ENCODE measurements at places on chromosomes 4 and X.

DNA sequence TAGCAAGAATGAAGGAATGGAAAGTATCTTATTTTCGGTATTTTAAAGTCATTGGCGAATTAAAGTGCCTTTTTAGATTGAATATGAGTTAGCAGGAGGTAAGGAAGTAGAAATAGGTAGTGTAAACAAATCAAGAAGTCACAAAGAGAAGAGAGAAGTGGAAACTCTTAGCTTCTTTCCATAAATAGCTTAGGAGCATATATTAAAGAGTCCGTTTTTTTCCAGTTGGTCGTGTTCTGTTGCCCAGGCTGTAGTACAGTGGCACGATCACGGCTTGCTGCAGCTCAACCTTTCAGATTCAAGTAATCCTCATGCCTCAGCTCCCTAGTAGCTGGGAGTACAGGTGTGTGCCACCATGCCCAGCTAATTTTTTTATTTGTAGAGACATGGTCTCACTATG lies 56.4 kb downstream of the UBE2K start:
- DNase-seq, result no peak

DNA sequence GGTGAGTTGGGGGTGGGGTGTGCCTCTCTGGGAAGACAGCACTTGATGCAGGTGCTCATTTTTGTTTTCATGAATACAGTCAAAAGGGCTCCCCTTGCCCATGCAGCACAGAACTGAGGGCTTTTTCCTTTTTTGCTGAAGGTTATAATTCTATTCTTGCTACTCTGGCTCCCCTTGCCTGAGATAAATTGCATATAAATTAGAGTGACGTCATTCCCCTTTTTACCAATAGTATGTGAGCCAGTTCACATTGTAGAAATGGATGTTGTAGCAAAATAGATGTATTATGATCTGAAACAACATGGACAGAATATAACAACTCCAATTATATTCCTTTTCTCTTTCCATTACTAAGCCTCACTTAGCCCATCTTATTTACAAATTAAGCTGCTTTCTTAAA lies 28.4 kb downstream of the CXorf58 start:
- no peak for DNase-seq

DNA sequence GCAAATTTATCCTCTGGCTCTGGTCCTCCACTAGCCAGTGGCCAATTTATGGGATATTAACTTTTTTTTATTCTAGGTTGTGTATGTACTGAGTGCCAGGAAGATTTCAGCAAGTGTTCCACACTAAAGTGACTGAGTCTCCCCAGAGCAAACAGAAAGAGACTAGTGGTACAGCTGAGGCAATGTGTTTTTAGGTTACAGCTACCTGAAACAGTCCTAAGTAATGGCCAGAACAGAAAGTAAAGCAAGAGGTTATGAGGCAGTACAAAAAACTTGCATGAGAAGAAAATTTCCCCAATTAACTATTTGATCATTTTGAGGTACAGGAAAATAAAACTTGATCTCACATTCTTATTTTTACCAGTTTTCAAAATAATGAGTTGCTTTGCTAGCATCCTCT lies 31.2 kb downstream of the PRDM8 start:
- no peak for DNase-seq

DNA sequence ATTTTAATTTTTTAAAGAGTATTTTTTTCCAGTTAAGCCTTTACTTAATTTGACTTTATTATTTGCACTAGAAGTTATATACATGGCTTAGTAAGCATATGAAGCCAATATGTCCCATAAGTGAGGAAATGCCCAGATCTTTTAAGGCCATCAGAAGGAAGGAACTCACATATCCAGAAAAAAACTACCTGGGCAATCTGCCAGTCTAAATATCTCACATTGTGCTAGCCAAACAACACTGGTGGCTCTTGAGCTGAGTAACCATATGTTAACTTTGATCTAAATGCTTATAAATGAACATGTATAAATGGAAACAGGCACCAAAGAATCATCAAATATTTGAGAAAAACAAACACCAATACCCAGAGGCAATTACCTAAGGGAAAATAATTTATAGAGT lies 138.6 kb upstream of the APOOL start:
- no peak for DNase-seq

GRCh38 chr4:68271851-68272357 lies 26.4 kb upstream of the TMPRSS11B start:
- peak; percentile 51 for DNase-seq

- peak; percentile 38 for DNase-seq
These were observed 33.3 kb downstream of the IL2 start for GRCh38 chr4:122423246-122423645.

GRCh38 chr4:121776610-121777401 lies 11.8 kb upstream of the SMIM43 start:
- peak; percentile 50 for DNase-seq

GRCh38 chr4:92304121-92304520 lies 355 bp downstream of the GRID2 start:
- no peak for DNase-seq

GRCh38 chrX:109372291-109372690 lies 109.6 kb downstream of the GUCY2F start:
- DNase-seq, result no peak

DNA sequence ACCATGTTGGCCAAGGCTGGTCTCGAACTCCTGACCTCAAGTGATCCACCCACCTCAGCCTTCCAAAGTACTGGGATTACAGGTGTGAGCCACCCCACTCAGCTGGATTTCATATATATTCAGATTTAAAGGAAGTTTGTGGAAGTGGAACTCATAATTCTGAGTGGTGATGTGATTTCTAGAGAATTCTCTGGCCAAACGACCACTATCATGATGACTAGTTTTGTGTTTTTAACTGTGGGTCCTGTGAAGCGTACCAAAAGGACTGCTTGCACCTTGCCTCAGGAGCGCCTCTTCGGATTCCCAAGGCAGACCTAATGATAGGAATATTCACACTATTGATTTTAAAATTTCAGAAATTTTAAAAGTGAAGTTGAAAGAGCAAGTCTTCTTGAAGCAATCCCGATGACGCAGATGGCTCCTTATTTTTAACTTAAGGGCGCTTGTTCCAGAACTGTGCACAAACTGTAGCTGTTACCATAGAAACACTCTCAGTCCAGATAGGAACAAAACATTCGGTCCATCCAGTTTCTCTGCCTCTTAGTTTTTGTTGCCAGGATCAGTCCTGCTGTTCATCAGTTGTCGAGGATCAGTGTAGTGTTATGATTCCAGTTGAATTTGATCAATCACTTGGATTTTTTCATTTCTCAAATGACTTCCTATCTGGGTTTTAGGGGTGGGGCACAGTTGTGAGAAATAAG lies 51.7 kb upstream of the CLCN4 start:
- DNase-seq, result peak; percentile 56

- DNase-seq, result no peak
These were observed 66.3 kb downstream of the PTPN13 start for GRCh38 chr4:86660401-86660800.

GRCh38 chr4:105068516-105068915 lies 78.2 kb upstream of the TET2 start:
- DNase-seq, result no peak

GRCh38 chrX:20515841-20516461 lies 249.2 kb upstream of the RPS6KA3 start:
- peak; percentile 55 for DNase-seq

DNA sequence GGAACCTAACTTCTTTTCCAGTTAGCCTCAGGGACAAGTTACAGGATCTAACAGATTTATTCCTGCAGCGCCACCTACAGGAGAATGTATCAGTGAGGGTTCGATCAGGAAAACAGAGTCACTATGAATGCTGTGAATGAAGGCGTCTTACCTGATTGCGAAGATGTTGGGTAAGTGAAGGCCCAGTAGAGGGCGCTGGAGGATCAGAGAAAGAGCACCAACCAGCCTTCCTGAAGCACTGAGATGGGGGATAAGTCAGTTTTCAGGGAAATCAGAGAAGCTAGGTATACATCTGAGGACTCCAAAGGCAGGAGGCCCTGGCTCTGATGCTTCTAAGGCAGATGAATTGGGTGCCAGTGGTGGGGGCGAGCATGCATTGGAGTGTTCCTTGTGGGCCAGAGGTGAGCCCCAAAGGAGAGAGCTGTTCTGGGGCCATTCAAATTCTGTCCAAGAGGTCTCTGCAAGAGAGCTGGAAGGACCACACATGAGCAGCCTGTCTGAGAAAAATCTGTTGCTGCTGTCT lies 169.9 kb upstream of the AADAT start:
- DNase-seq, result peak; percentile 46

DNA sequence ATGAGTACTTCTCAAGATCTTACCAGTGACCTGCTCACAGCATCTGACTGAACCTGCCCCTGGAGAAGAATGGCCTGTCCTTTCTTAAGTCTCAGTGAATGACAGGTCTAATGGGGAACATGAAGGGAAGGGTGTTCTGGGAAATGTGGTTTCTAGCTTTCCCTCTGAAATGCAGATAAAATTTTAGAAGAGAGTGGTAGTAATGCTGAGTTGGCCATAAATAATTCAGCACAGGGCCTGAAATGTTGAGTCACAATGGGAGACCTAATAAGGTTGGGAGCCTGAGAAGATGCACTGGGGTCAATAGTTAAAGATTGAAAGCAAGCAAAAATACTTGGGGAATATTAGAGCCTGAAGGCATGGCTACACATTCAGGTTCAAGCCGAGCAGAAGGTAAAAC lies 214.9 kb upstream of the ARHGAP24 start:
- no peak for DNase-seq

DNA sequence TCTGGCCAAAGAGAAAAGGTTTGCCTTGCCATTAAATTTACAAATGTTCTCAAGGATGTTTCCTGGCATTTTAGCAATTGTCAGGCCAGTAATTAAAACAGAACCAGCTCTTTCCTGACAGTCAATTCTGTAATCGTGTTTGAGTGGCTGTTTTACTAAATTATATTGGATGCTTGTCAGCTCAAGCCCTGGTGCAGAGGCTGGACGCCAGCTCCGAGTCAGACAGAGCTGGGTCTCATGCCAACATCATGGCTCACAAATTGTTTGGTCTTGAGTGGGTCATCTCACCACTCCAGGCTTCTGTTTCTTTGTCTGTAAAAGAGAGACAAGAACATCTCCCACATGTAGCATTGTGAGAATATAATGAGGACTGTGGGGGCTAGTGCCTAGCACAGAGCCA lies 190.3 kb upstream of the PSAPL1 start:
- DNase-seq, result no peak

DNA sequence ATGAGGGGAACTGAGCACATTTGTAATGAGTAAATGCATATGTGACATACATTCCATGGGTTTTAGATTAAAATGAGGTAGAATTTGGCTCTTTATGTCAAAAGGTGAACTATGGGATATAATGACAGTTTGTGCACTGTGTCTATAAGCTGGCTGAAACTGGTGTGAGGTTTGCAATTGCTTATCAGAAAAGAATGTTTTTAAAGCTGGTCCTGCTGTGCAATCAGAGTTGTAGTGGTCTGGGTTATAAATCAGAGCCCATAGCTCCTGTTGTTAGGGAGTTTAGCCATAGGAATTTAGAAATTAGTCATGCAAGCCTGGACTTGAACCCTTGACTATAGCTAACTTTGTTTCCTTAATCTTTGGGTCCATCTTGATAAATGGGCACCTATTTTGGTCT lies 23.1 kb upstream of the GATB start:
- DNase-seq, result no peak

- DNase-seq, result peak; percentile 31
These were observed 669 bp downstream of the IRF2 start for GRCh38 chr4:184473499-184474262.

- peak; percentile 56 for DNase-seq
These were observed 32.3 kb downstream of the RASL11B start for GRCh38 chr4:52894443-52894842.

DNA sequence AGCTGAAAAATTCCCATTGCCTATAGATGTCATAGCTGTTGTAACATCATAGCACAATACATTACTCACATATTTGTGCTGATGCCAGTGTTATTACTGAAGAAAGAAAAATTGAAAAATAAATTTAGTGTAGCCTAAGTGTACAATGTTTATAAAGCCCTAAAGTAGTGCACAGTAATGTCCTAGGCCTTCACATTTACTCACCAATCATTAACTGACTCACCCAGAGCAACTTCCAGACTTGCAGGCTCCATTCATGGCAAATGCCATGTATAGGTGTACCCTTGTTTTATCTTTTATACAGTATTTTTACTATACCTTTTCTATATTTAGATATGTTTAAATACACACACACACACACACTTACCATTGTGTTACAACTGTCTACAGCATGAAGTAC lies 265.4 kb upstream of the MAGEB18 start:
- DNase-seq, result no peak

Measured in fibroblast of gingiva (primary cell).